ENCODE measurements at places on chromosomes 12 and 14. TPM values are rescaled to one million over a fixed set of nuclear protein-coding genes. Genes with fewer than 3 reads are reported as not detected.

DNA sequence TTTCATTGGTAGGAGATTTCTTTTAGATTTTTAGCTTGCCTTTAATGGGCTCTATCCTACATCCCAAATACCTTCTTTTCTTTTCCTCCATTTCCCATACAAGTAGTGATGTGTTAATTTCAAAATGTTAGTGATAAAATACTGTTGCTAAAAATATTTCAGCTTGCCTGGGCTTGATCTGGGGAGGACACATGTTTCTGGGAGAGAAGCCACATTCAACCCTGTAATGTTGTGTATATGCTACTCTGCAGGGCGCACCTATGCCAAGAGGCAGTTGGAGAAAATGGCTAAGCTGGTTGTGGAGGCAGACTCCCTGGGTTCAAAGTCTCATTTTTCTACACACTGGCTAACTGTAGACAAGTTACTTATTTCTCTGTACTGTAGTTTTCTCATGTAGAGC, 26.3 kb downstream of the FLRT2 start:
- no peak for DNase-seq

GRCh38 chr14:30069536-30069935, 141.9 kb upstream of the PRKD1 start:
- no peak for DNase-seq

- no peak for DNase-seq
These were observed 3.2 kb downstream of the MLXIP start for GRCh38 chr12:122081697-122082221.

DNA sequence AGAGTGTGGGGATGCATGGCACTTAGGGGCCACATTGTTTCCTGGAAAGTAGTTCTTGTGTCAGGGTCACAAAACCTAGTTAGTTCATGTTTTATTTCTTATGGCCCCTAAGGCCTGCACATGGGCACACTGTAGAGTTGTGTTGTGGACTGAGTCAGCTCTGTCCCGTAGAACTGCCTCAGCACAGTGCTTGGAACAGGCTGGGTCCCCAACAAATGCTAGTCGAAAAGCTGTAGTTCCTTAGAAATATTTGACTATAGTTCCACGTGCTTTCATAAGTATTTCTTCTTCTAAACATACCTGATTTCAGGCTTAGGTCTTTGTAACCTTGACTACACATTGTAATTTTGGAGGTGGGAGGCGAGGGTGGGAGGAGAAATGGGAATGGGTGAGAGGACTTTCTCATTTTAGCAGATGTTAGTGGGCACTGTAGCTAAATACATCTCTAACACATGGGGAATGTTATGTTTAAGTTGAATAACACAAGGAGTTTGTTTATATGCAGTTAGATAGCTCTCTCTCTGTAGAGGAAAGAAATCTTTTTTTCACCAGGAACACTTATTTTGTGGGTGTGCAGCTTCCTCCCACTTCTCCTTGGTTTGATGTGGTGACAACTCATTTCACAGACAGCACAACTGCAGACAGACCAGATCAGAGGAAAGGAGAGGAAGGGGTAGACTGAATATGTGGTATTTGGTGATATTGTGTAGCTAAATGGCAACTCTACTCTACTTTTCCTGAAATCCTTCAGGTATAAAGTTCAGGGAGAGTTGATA, 39.5 kb upstream of the DACT1 start:
- no peak for DNase-seq

GRCh38 chr12:52333321-52333720, 12.1 kb upstream of the KRT83 start:
- no peak for DNase-seq

DNA sequence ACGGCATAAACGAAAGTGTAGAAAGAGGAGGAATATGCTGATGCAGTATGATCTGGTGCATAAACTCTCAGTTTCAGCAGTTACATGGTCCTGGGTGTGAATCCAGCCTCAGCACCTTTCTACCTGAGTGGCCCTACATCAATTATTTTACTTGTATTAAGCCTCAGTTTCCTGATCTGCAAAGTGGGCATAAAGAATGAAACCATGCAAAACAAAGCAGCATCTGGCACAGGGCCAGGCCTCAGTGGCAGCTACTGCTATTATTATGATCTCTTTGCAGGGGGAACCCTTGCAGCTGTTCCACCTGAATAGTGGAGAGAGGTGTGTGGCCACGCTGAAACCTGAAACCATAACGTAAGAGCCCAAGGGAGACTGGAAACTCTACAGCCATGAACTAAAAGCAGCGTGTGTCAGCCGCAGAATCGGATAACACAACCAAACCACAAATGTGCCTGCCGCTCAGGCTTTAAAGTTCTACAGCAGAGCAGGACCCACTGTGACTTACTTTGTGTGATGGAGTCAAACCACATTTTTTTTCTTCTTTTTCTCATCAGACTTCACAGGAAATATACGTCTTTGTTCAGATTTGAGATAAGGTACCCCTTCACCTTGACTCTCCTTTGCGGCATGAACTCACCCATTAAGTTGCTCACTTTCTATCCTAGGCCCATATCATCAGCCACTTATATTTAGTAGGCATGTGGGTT, 29.2 kb upstream of the FOS start:
- DNase-seq, result no peak

GRCh38 chr14:21039585-21040369, 2.4 kb upstream of the RNASE7 start:
- DNase-seq, result no peak

DNA sequence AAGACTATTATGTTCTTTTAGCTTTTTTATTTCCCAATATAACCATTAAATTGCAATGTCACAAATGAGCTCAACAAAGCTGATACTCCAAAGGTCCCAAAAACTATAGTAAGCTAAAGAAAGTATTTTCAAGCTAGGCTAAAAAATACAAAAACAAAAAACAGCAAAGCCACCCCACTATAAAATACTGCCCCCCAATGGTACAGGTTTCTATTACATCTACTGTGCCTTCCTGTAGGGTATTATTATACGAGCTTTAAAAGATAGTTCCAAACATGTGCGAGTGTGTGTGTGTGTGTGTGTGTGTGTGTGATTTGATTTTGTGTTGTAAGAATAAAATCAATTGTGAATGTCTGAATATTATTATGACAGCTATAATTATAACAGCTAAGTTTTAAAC, 1.1 kb downstream of the IFNG start:
- no peak for DNase-seq

GRCh38 chr12:10732066-10732465, 8.9 kb upstream of the YBX3 start:
- DNase-seq, result no peak

DNA sequence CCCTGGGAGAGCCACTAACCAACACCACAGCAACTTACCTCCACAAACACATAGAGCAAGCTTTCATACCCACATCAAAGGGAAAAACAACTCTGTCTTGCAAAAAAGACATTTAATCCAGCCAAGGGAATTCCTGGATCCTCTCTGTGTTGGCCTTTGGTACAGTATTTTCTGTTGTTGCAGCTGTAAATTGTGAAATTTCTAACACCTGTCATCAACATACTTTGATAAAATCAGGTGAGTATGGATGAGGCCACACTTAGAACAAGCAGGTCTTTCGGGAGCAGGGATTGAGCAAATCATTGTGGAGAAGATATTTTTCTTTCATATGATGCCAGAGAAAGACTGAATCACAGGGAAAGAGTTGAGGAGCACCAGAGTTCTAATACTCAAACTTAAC, 89.3 kb downstream of the SPTSSA start:
- no peak for DNase-seq

DNA sequence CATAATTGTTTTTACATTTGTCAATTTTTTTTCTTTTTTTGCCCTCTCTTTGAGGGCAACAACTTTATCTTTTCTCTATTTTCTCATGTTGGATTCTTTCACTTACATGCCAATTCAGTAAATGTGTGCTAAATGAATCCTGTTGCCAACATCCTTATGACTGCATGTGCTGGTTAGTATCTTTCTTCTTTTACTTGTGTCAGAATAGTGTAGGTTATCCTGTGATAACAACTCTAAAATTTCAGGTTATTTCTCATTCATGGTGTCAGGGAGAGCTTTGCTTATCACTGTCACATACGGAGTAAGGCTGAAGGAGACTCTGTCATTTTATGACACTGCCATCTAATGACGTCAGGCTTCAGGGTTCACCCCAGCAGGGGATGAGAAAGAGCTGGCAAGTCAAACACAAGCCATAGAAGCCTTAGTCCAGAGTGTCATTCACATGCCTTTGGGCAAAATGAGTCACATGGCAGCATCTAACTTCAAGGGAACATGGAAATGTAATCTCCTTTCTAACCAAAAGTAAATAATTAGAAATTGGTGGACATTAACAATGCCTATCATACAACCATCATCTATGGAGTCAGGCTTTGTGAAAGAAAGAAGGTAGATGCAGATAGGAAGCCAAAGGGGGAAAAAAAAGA, 242.5 kb upstream of the ATP2B1 start:
- no peak for DNase-seq

- DNase-seq, result no peak
These were observed 17.3 kb upstream of the DNAH10 start for GRCh38 chr12:123744836-123745235.

Gene ZC2HC1C
- 2.8 TPM for total RNA-seq

Gene IQSEC3
- 4.5 TPM for total RNA-seq

Gene MYF5
- not detected for total RNA-seq

Gene NPAS3
- 44.6 TPM for total RNA-seq

Gene PMCH
- total RNA-seq, result not detected
